Naive thymus-derived CD8-positive, alpha-beta T cell (primary cell): ENCODE measurements at places on chromosomes 11 and 22. TPM values are rescaled to one million over a fixed set of nuclear protein-coding genes. Genes with fewer than 3 reads are reported as not detected.

The RAC2 gene
- 297 TPM for total RNA-seq

The TRIM29 gene
- not detected for total RNA-seq

DNA sequence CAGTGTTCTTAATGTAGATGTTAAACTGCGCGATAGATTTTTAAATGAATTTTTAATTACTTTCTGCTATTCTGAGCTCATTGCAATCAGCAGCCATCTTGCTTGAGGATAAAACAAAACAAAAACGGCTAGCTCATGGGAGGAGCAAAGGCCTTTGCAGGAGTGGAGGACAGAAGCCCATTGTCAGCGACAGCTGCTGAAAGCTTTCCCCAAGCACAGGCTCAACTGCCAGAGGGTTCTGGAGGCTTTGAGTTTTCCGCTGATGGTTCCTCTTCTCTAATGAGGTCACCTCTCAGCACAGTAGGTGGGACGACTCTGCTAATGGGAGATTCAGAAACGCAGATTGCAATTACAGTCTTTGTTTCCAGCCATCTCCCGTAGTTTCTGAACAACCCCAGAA is 167.1 kb upstream of the TTC12 start:
- no peak overlapping the region for H3K27ac ChIP-seq
- no peak for DNase-seq
- H3K27me3 ChIP-seq = peaks cover 6% of the 10 kb centered on the region
- H3K4me1 ChIP-seq = no peaks in the 10 kb centered on the region
- no peak overlapping the region for H3K4me3 ChIP-seq
- no peaks in the 10 kb centered on the region for H3K36me3 ChIP-seq

DNA sequence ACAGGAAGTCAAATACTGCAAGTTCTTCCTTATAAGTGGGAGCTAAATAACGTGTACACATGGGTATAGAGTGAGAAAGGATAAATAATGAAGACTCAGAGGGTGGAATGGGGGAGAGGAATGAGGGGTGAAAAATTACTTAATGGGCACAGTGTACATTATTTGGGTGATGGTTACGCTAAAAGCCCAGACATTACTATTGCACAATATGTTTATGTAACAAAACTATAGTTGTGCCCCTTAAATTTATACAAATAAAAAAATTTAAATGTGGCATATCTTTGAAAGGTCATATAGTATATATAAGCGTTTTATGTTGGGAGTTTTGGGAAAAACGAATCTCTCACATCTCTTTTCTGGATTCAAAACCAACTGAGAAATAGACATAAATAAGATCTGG is 96.1 kb downstream of the KIF18A start:
- no peaks in the 10 kb centered on the region for H3K36me3 ChIP-seq
- H3K27ac ChIP-seq = no peak overlapping the region
- no peaks in the 10 kb centered on the region for H3K27me3 ChIP-seq
- no peaks in the 10 kb centered on the region for H3K4me1 ChIP-seq
- no peak for DNase-seq

DNA sequence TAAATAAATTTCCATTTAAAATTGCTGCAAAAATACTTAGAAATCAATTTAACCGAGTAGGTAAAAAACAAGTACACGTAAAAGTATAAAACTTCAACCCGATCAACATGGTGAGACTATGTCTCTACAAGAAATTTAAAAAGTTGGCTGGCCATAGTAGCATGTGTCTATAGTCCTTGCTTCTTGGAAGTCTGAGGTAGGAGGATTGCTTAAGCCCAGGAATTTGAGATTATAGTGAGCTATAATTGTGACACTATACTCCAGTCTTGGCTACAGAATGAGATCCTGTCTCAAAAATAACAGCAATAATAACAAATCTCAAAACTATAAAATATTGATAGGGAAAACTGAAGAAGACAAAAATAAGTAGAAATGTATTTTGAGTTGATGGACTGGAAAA is 11.1 kb downstream of the CASP4 start:
- DNase-seq = no peak
- no peak overlapping the region for H3K4me3 ChIP-seq
- H3K4me1 ChIP-seq = peaks cover 33% of the 10 kb centered on the region
- peaks cover 6% of the 10 kb centered on the region for H3K36me3 ChIP-seq

GRCh38 chr11:92642177-92642931 is 327.1 kb upstream of the MTNR1B start:
- DNase-seq = no peak
- H3K27ac ChIP-seq = no peak overlapping the region

GRCh38 chr11:9461760-9462134 is 935 bp downstream of the ZNF143 start:
- no peaks in the 10 kb centered on the region for H3K27me3 ChIP-seq
- no peak for DNase-seq
- H3K4me1 ChIP-seq = peaks cover 35% of the 10 kb centered on the region
- peak overlapping the region; percentile 98 for H3K4me3 ChIP-seq

DNA sequence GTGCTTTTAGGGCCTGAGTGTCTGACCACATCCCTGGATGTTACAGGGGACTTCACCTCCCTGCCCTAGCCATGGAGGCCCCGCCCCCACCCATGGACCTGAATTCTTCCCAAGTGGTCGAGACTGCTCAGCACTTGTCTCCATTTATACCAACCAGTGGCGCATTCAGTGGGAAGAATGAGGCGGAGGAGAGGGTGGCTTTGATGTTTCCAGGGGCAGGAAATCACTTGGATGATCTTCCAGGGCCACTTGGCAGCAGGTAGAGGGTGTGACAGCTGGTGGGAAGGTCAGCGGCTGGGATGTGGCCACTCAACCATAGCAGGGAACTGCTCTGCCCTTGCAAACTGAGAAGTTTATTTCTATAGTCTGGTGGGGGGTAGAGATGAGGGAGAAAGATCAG is 155.1 kb upstream of the BLID start:
- no peak overlapping the region for H3K4me3 ChIP-seq
- no peak for DNase-seq
- H3K4me1 ChIP-seq = no peaks in the 10 kb centered on the region
- peaks cover 7% of the 10 kb centered on the region for H3K27me3 ChIP-seq
- no peak overlapping the region for H3K27ac ChIP-seq

The RAD9A gene
- 47.3 TPM for total RNA-seq

- DNase-seq = no peak
- H3K4me1 ChIP-seq = peaks cover 2% of the 10 kb centered on the region
- no peak overlapping the region for H3K4me3 ChIP-seq
- H3K27ac ChIP-seq = no peak overlapping the region
- H3K36me3 ChIP-seq = no peaks in the 10 kb centered on the region
- H3K27me3 ChIP-seq = peaks cover 18% of the 10 kb centered on the region
Observed at GRCh38 chr11:119572481-119573424, 149.8 kb upstream of the THY1 start.

- peak overlapping the region; percentile 93 for H3K4me3 ChIP-seq
- no peak for DNase-seq
- peaks cover 30% of the 10 kb centered on the region for H3K4me1 ChIP-seq
- H3K27me3 ChIP-seq = no peaks in the 10 kb centered on the region
- no peaks in the 10 kb centered on the region for H3K36me3 ChIP-seq
- peak overlapping the region; percentile 97 for H3K27ac ChIP-seq
Observed at GRCh38 chr11:75814363-75814676, 690 bp upstream of the UVRAG start.

The TREH gene
- total RNA-seq = not detected

- no peak overlapping the region for H3K4me3 ChIP-seq
- no peaks in the 10 kb centered on the region for H3K4me1 ChIP-seq
- no peaks in the 10 kb centered on the region for H3K36me3 ChIP-seq
- no peak for DNase-seq
- H3K27me3 ChIP-seq = peaks cover 8% of the 10 kb centered on the region
- H3K27ac ChIP-seq = no peak overlapping the region
Observed at GRCh38 chr11:10356161-10356560, 51.3 kb downstream of the ADM start.
